ENCODE measurements at places on chromosomes 2 and 18.

GRCh38 chr2:179031731-179032408 is 18.1 kb downstream of the CCDC141 start:
- DNase-seq: peak; percentile 42

- no peak for DNase-seq
These were observed 47.8 kb downstream of the MEX3C start for GRCh38 chr18:51149670-51150069.

DNA sequence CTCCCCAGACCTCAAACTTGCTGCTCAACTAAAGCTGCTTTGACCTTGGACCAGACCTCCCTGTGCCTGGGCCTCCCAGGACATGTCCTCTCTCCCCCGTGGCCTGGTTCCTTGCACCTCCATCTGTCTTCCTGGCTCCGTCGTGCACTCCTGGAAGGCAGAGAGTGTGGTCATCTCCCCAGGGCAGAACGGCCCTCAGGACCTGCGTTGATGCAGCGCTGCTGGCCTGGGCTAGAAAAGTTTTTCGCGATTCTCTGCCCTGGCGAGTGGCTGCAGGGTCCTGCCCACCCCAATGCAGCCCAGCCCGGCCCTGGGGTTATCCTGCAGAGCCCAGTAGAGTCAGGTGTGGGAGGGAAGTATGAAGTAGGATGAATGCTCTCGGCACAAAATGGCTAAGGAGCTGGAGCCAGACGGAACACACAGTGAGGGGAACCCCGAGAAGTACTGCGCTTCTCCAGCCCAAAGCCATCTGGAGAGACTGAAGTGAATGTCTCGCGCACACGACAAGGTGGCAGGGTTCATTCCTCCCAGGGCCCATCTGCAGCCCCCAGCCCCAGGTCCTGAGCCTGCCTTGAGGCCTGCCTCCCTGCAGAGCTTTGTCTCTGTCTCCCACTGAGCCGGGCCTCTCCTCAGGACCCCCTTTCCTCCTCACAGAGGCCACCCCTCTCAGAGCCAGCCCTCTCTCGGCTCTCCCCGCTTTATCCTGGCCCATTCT is 41.7 kb downstream of the ATOH8 start:
- DNase-seq: no peak

GRCh38 chr2:618422-618990 is 58.7 kb downstream of the TMEM18 start:
- DNase-seq: no peak

- no peak for DNase-seq
These were observed 57.4 kb upstream of the PCBP1 start for GRCh38 chr2:70029814-70030409.

DNA sequence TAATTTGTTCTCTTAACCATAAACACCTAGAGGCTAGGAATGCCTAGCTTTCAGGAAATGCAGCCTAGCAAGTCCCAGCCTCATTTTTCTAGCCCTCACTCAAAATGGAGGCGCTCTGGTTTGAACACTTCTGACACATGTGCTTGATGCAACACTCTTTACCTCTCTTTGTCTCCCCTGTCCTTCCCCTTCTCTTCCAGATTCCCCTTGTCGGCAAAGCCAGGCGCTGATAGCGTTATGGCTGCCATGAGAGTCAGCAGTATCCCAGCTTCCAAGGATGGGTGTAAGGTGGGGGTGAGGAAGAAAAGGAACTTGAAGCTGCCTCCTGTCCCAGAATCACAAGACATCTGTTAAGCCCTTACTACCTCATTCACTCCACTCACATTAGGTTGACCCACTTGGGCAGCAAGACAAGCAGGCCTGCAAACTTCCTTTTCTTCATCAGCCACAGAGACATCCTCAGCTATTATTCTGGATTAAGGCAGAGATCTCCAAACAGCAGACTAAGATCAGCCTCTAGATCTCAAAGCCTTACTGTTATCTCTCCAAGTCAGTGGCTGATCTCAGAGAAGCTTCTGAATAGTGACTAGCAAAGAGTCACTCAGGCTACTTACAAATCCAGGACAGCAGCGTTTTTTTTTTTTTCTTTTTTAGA is 1.9 kb upstream of the ST3GAL5 start:
- no peak for DNase-seq

DNA sequence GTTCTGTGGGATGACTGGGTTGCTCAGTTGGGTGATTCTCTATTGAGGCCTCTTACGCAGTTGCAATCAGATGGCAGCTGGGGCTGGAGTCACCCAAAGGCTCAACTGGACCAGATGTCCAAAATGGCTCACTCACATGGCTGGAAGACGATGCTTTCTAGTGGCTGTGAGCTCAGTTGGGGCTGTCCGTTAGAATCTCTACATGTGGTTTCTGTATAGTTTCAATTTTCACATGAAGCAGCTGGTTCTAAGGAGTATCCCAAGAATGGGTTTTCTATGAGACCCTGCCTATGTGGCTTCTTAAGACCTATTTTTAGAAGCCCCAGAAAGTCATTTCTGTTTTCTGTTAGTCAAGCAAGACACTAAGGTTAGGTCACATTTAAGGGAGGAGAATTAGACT is 4.4 kb downstream of the XRCC5 start:
- DNase-seq: no peak

DNA sequence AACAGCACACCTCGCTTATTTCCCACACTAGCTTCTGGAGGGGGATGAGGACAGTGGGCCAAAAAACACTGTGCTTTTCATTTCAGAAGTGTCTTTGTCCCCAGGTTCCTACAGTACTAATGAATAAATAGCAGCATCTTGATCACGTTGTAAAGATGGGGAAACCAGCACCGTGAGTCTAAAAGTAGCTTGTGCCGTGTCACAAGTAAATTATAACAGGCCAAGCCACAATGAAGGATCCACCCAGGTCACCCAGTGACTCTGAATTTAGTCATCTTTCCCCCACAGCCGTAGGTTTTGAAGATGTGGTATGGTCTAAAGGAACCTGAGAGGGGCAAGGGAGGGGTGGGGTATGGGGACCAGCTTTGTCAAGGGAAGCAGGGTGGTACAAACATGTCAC is 8.8 kb downstream of the FZD7 start:
- no peak for DNase-seq

- DNase-seq: no peak
These were observed 289.3 kb downstream of the FSIP2 start for GRCh38 chr2:186027922-186028321.

DNA sequence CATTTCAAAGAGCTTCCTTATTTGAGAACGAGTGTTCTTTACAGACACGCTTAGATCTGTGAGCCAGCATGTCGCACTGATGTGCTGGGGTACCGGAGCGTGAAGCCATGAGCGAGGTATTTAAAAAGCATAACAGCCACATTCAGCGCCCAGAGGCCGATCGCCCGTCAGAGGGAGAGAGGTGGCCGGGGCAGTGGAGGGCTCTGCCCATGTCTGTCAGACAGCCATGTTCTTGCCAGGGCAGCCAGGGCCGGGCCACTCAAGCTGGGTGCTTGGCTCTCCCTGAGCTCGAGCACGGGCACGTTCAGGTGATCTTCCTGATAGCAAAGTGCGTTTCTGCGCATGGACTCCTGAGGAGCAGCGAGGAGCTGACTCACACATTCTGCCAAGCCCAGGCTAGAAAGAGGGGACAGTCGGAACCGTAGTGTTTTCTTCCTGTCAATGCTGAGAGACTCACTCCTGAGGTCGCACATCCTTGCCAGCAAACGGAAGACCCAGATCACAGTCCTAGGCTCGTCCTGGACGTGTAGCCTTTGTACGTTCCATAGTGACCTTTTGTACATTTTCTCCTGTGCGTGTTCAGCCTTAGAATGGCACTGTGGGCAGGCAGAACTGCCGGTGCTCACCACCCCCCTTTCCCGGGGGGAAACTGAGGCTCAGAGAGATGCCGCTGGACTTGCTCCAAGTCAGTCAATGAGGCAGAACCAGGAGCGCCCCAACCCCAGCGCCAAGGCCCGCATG is 100.7 kb downstream of the NFATC1 start:
- no peak for DNase-seq

DNA sequence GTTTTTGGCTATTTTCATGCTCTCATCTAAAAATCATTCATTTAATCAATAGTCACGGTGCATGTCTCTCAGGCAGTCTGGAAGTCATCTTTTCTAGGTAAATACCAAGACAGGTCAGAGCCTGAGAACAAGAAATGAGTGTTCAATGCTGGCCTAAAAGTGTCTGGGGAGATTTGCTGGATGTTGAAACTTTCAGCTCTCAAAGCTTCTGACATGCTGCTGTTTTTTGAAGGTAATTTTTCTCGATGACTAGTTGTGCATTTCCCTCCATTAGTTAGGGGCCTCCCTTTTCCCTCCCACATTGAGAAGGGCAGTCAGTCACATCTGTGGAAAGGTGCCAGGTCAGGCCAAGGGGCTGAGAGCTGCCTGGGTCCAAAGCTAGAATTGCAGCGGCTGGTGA is 115.6 kb downstream of the LPIN1 start:
- no peak for DNase-seq

GRCh38 chr2:124524155-124524915 is 499.2 kb downstream of the CNTNAP5 start:
- no peak for DNase-seq

DNA sequence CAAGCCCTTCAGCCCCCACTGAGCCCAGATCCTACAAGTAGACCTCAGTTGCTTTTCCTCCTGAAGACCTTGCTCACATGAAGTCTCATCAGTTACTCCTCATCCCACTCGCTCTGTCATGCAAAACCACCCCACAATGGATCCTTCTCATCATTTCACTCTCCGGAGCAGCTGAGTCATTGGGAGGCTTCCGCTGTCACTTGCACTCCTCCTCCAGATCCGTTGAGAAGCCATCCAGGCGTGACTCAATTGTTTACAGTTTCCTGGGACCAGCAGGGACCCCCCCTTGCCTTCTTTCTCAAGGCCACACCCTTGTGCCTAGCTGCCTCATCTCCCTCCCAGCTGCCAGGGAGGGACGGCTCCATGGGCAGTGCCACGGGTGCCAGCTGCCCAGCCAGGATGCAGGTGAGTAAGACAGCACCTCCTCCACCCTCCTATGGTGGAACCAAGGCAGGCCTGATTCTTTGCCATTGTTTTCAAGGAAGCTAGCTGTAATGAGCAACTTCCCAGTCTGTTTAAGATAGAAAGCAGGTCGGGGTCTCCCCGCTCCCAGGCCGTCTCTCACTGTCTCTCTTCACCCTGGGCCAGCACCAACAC is 16.3 kb downstream of the GPR55 start:
- DNase-seq: peak; percentile 82

DNA sequence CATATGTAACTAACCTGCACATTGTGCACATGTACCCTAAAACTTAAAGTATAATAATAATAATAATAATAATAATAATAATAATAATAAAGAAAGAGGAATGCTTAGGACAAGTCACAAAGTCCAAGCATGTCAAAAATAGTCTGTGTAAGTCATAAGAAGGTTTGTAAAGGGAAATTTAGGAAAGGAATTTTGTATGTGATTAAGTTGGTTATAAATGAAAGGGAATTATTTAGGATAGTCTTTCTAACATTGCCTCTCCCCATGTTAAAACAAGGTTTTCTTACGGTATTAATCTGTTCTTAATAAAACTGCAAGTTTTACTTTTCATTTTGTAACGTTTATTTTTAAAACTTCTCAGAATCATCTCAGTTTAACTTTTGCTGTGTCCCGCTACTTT is 62.8 kb downstream of the SESTD1 start:
- DNase-seq: no peak

DNA sequence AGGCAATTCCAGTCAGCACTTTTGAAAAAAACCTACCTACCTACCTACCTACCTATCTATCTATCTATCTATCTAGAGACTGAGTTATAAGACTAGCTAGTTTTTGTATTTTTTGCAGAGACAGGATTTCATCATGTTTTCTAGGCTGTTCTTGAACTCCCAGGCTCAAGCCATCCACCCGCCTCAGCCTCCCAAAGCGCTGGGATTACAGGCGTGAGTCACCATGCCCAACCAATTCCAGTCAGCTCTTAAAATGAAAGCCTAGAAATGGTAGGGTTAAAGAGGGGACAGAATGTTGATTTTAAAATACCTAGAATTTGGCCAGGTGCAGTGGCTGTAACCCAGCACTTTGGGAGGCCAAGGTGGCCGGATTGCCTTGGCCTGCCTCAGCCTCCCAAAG is 19.1 kb downstream of the MSH2 start:
- DNase-seq: no peak

- DNase-seq: no peak
These were observed 130.4 kb upstream of the CYP26B1 start for GRCh38 chr2:72278046-72278445.

- no peak for DNase-seq
These were observed 347.5 kb upstream of the SALL3 start for GRCh38 chr18:78632111-78632541.

- DNase-seq: no peak
These were observed 766.8 kb upstream of the FAM98A start for GRCh38 chr2:34365932-34366331.

DNA sequence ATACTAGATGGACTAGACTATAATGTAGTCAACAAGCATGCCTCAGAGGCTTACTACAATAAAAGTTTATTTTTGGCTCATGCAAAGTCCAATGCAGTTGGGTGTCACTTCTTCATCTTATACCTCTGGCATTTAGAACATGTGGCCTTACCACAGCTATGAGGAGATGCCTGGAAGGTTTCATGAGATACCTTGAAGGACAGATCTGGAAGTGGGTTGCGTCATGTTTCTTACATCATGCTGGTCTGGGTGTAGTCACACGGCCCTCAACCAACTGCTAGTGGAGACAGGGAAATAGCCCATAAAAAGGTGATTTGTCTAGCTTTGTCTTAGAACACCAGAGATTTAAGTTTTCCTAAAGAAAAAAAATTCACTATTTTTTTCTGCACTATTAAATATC is 91.7 kb upstream of the MMADHC start:
- DNase-seq: no peak

DNA sequence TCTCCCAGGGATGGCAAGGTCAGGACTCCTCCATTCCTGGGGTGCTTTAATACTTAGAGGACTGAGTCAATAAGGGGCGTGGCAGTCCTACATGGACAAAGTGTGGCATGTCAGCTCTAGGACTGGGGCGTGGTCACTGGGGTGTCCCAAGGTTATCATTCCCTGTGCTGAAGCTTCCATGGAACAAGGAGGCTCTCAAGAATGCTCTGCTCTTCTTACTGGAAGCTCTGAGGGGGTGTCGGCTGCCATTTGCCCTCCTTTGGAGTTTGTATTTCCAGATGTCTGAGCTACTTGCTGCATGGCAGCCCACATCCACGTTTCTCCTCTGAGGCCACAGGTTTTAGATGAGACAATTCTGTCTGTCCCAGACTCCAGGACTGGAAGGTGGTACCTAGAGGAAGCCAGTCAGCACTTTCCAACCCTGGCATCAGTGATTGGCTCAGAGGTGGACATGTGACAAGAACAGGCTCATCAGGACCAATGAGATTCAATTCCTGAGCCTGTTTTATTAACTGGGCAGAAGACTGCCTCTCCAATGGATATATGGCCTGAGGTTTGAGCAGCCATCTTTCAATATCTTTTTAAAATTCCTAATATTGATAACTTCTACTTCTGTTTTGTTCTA is 128.9 kb upstream of the ARL4C start:
- no peak for DNase-seq

DNA sequence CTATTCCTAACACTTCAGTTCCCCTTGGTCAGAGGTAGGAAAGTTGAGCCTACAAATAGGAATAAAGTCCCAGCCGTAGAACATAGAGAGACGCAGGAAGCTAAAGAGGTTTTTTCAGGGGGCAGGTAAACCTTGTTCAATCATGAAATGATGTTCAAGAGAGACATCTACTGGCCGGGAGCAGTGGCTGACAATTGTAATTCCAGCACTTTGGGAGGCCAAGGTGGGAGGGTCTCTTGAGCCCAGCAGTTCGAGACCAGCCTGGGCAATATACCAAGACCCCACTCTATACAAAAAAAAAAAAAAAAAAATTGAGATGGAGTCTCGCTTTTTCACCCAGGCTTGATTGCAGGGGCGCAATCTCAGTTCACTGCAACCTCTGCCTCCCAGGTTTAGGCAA is 66.7 kb upstream of the DNAJC10 start:
- DNase-seq: no peak

GRCh38 chr2:119694845-119695521 is 16.0 kb downstream of the TMEM177 start:
- DNase-seq: no peak

All from T-helper 2 cell treated with Interferon-gamma antibody and Interleukin-4, amounts not matched to agents 5 μg/mL and 100 μg/mL, for 36 hours (primary cell).